ENCODE measurements at places on chromosomes 3 and 15.
A peak's percentile ranks its signal among the peaks of the same experiment; 100 is the strongest.

DNA sequence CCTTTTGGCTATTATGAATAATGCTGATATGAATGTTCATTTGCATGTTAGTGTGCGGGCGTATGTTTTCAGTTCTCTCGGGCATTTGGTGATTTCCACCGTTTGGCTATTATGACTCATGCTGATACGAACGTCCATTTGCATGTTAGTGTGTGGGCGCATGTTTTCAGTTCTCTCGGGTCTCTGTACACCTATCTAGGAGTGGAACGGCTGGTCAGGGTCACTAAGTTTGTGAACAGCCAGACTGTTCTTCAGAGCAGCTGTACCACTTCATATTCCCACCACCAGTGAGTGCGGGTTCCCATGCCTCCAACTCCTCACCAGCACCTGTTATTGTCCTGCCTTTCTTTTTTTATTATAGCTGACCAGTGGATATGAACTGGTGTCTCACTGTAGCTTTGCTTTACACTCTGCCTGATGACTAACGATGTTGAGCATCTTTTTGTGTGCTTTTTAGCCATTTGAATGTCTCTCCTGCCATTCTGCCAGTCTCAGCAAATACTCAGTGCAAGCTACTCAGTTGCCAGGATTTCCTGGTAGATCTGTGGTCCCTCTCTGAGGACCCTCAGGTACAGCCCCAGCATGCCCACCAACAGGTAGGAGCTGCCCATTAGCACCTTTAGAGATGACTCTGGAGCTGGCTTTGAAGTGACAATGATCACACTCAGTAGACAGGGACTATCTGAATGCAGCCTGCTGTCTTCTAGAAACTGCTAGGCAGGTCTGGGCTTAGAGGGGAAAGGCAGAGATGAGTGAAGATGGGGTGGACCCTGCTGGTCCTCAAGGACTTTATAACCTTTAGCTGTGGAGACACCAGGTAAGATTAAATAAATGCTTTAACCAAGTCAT is 141.1 kb downstream of the XXYLT1 start:
- peak; percentile 76 for ATAC-seq

GRCh38 chr3:56724676-56725075 is 41.6 kb upstream of the TASOR start:
- ATAC-seq = peak; percentile 69

DNA sequence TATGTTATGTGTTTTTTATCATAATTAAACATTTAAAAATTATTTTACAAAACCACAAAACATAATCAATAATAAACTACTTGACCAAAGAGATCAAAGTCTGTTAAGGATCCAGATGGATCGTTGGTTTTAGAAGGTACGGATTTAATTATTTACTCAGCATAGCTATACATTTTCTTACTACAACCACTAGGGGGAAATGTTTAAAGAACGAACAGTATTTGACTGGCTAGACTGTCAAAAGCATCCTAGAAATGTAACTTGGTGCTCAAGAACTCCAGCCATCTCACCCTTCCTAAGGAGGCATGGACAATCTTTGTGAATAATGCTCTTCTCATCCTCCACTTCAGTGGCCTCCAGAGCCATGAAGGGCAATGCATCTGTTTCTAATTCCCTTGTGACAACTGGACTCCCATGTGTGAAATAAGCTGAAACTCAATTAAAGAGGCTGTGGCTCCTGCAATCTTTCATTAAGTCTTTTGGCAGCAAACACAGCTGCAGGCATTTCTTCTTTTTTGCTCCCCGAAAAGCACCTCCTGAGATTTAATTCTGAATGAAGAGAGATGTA is 94.7 kb upstream of the TUSC7 start:
- ATAC-seq = no peak

DNA sequence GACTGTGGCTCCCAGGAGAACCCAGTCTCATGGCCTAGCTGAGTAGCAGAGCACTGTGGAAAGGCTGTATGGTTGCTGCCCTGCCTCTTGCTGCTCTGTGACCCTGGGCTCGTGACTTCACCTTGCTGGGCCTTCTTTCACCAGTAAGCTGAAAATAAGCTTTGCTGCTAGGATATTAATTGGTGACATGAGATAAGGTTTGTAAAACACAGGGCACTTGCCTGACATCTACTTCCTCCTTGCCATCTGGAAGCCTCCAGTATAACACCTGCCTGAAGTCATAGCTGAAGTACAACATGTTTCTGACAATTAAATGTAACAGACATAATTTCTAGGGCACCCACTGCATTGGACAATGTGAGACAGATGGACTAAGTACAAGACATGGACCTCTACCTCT is 53.6 kb downstream of the CLEC3B start:
- no peak for ATAC-seq

- ATAC-seq = no peak
Observed at GRCh38 chr15:96494505-96494904, 164.0 kb downstream of the NR2F2 start.

DNA sequence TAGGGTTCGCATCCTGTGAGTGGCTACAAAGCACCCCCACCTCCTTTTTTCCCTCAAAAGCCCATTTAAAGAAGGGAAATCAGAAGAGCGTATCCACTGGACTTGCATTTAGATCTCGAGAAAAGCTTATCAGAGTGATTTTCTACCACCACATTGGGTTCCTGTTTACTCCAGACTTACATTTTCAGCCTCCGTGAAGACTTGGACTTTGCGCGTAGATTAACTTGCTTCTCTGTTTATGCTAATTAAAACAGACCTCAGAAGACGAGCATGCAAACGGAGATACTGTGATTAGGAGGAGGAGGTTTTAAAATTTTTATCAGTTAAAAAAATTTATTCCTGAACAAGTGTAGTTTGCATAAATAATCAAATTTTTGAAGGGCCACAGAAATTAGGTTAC is 115.7 kb downstream of the AKAP13 start:
- no peak for ATAC-seq

- peak; percentile 88 for ATAC-seq
Observed at GRCh38 chr3:16337856-16338540, 73.0 kb downstream of the OXNAD1 start.

- peak; percentile 23 for ATAC-seq
Observed at GRCh38 chr15:101361418-101361817, 66.4 kb upstream of the SNRPA1 start.

- ATAC-seq = no peak
Observed at GRCh38 chr15:27486051-27486450, 515.1 kb downstream of the GABRG3 start.

DNA sequence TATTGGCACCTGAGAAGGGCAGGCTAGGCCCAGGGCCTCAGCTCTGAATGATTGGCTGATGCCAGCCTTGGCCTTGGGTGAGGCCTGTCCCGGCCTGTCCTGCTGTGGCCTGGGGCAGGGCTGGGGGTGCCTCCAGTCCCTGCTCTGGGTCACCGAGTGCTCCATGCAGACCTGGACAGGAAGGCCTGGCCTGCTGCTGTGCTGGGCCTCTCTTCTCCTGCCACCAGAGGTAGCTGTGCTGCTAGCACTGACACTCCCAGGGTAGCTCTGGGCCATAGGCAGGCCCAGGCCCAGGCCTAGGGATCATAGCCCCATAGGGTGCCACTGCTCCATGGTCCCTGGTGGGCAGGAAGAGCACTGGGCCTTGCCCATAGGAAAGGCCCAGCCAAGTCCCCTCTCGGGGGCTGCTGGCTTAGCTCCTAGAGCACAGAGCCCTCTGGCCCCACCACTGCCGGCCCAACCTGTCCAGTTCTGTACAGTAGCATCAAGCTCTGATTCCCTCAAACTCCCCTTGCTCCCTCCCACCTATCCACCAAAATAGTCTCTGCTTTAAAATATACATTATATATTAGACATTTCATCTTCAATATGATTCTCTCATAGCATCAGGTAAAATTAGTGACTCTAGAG is 18.2 kb downstream of the ABTB1 start:
- ATAC-seq = peak; percentile 34

- no peak for ATAC-seq
Observed at GRCh38 chr3:49108346-49108745, 3.8 kb upstream of the QARS1 start.

GRCh38 chr15:31261266-31262142 is 65.1 kb upstream of the KLF13 start:
- ATAC-seq = no peak

GRCh38 chr3:194130807-194131589 is 5.0 kb upstream of the HES1 start:
- no peak for ATAC-seq

GRCh38 chr3:53384465-53385423 is 37.4 kb upstream of the DCP1A start:
- ATAC-seq = peak; percentile 58

DNA sequence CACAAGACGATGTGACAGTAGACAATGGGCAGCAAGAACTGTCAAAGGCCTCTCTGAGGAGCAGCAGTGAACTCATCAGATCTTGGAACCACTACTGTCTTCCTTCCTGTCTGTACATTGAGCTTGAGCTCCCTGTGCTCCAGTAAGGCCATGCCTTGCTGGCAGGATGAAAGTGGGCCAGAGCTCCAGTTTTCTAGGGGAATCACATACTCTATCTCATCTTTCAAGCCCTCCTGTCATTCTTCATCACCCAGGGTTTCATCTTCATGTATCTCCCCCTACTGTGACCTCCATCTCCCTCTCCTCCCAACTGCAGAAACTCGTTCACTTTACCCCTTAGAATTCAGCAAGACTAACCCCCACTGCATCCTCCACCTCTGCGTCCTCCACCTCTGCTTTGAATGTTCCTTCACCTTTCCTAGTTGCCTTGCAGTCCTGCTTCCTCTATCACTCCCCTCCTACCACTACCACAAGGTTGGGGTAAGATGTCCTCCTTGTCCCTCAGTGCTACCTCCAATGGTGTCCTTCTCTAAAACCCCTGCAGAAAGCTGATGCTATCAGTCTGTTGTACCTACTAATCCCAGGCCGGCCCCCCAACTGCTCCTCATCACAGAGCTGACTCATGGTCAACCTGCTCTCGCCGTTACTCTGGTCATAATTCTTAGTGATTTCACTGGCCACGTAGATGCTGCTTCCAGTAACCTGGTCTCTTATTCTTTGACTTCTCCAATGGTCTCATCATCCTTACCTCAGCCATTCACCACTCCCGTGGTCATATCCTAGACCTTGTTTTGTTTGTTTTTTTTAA is 22.3 kb downstream of the NKIRAS1 start:
- no peak for ATAC-seq

DNA sequence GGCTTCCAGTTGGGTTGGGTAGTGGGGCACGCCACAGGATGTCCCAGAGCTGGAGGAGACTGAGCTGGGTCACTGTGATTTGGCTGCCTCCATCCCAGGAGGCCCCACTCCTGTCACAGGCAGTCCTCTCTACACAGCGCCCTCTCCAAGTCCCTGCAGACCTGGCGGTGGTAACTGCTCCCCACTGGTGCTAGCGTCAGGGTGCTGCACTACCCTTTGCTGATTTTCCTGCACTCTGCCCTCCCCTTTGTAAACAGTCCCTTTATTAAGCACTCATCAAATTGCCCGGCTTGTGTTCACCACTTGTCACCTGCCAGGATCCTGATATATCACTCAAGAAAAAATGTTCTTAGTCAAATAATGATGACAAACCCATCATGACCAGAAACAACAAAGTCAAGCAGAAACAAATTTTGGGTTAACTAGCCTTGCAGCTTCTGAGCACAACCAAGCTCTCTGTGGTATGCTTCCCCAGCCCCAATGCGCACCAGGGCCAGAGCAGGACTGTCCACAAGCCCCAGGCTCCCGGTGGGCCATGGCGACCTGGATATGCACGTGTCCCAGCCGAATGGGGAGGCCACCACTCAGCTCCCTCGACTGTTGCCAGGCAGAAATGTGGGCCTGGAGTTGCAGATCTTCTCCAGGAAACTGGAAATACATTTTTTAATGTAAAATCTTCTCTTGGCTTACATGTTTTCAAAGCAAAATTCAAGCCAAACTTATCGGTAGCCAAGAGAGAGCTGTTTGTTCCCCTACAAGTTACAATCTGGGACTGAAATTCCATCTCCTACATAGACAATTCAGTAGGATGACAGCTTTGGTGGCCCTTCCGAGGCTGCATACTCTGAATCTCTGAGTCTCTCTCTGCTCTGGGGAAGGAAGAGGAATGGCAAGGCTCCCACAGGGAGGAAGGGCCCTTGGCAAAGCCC is 24.5 kb downstream of the MEGF11 start:
- ATAC-seq = no peak

DNA sequence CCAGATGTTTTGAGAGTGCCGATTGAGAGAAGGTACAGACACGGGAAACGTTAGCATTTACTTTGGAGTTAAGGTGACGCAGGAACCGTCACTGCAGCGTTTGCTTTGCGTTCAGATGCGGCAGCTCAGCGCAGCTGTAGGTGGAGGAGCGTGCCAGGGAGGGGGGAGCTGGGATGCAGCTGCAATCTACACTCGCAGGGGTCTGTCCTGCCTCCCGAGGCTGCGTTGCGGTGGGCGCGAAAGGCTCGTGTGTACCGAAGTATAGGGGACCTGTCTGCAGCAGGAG is 425 bp upstream of the FYTTD1 start:
- ATAC-seq = peak; percentile 38

DNA sequence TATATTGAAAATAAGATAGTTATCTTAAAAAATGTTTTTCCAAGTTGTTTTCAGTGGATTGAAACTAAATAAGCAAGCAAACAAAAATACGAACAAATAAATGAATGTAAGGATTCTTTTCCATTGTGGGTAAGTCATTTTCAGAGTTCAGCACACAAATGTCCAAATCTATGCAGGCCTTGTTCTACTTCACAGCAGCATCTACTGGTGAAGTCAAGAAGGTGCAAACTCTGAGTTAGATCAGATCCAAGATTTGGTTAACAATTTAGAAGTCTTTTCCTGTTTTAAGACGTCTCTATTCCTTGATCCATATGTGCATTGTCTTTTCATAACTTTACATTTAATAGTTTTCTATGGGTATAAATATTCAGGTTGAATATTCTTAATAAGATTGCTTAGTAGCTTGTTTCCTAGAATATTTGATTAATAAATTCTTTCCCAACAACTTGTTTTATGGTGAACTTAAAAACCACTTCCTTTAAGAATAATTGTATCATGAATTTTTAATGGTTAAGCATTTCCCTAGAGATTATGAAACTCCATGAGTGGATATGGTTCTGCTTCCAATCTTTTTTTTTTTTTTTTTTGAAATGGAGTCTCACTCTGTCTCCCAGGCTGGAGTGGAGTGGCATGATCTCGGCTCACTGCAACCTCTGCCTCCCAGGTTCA is 10.5 kb downstream of the PTX3 start:
- ATAC-seq = no peak

DNA sequence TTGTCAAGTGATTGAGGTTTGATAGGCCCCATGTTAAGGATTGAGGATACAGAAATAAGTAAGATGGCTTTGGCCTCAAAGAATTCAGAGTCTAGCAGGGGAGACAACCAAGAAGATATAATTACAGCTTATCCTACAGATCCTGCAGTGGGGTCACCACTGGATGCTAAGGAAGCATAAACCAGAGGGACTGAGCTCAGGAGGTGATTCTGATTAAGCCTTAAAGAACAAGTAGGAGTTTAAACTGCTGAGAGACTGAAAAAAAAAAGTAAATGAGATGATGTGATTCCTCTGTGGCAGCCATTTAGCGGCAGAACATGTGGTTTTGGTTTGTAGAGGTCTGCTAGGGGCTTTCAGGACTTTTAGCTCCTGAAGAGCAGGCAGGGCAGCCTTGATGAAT is 72.1 kb upstream of the ROPN1 start:
- ATAC-seq = no peak

Measured in activated T-helper 17 cell treated with anti-CD3 and anti-CD28 coated beads, Interleukin-2, amount 50 U/mL, for 72 hours (primary cell).